Mesenteric fat pad (tissue), 1 donor: ENCODE measurements at places on chromosomes 4 and X. TPM values are rescaled to one million over a fixed set of nuclear protein-coding genes. Genes with fewer than 3 reads are reported as not detected.

GRCh38 chr4:169800541-169800940 is 42.8 kb upstream of the HPF1 start:
- DNase-seq = no peak

GRCh38 chrX:77434962-77435361 is 12.2 kb upstream of the FGF16 start:
- DNase-seq = no peak

DNA sequence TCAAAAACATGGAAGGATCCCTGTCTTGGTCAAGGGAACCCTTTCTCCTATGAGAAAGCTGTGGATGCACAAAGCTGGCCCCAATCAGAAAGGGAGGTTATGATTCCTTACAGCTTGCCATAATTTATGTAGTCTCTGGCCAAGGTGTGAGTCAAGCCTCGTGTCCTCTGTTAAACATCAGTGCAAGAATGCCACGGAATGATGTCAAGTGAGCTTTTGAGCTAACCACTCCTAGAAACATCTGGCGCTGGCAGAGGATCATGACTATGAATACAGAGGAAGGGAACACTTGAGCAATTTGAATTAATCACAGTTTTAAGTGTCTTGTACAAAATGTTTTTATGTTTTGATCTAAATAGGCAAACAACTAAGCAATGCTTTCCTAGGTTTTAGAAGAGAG is 51.5 kb upstream of the RAP2C start:
- DNase-seq = no peak

DNA sequence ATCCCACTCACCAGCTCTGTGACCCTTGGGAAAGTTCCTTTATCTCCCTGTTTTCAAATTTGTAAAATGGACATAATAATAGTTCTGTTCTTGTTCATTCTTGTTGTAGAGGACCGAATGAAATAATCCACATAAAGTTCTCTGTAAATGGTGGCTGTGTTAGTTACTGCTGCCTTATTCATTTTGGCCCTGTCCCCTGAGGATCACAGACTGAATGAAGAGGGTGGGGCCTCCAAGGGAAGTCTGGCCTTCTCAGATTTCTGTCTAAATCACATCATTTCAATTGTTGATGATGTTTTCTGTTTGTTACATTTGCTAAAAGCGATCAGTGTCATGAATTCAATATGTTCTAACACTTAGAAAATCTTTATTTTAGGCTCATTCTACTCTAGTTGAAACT is 117.9 kb downstream of the PPEF1 start:
- no peak for DNase-seq

GRCh38 chr4:98293104-98293887 is 32.1 kb downstream of the RAP1GDS1 start:
- no peak for DNase-seq

DNA sequence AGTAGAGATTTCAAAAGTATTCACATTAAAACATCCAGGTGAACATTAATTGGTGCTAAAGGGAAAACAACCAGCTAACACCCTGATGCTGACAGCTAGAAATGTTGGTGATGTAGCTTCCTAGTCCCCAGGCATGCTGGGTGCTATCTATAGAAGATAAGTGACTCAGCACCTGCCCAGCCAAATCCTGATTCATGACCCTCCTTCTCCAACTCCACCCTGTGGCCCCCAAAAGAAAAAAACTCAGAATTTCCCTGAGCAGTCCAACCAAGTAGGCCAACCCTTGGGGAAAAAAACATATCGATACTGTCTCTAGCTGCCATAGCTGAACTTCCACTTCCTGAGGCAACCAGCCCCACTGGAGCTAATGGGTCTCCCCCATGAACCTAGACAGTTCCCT is 197.6 kb upstream of the KLF3 start:
- no peak for DNase-seq

Gene KLHL4
- total RNA-seq = 0.48 TPM

Gene ADGRG2
- 7.1 TPM for total RNA-seq

Gene KANTR
- total RNA-seq = 10.2 TPM
